ENCODE measurements at places on chromosomes 12 and 14. TPM values are rescaled to one million over a fixed set of nuclear protein-coding genes. Genes with fewer than 3 reads are reported as not detected.

RASSF9 gene
- 0.85 TPM for total RNA-seq

KRT6B gene
- total RNA-seq: not detected

RNF212B gene
- total RNA-seq: not detected

CMA1 gene
- not detected for total RNA-seq

CNOT2 gene
- total RNA-seq: 119 TPM

ASPG gene
- total RNA-seq: not detected

SLC17A8 gene
- total RNA-seq: not detected

Measured in regular cardiac myocyte (primary cell).